ENCODE measurements at places on chromosomes 16 and 17.

- DNase-seq = no peak
Observed at GRCh38 chr16:12214509-12214908, 238.0 kb downstream of the SNX29 start.

DNA sequence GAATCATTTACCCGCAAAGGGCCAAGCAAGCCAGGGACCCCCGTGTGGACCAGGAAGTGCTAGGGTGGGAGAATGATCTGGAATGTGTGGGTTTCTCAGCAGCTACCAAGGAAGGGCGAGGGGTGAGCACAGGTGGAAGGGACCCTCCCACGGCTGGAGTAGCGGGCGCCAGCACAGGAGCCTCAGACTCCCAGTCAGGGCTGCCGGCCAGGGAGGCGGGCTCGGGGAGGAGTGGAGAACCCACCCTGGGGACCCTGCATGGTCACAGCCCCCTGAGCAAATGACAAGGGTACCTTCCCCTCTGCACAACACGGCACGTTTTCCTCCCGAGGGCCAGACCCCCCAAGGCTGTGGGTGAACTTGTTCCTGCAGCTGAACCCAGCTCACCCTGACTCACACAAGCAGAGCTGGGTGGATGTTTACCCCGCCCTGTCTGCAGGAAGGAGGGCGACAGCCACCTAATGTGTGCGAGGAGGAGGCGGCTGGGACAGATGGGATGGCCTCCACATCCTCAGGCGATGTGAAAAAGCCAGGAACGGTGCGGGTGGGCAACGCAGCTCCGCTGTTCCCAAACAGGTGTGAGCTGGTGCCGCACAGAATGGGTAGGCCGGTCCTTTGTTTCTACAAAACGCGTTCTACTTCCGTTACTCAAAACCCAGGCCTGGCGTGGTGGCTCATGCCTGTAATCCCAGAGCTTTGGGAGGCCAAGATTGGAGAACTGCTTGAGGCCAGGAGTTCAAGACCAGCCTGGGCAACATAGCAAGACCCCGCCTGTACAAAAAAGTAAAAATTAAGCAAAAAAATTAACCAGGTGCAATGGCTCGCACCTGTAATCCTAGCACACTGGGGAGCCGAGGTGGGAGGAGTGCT lies 6.2 kb downstream of the ECI1 start:
- DNase-seq = no peak

DNA sequence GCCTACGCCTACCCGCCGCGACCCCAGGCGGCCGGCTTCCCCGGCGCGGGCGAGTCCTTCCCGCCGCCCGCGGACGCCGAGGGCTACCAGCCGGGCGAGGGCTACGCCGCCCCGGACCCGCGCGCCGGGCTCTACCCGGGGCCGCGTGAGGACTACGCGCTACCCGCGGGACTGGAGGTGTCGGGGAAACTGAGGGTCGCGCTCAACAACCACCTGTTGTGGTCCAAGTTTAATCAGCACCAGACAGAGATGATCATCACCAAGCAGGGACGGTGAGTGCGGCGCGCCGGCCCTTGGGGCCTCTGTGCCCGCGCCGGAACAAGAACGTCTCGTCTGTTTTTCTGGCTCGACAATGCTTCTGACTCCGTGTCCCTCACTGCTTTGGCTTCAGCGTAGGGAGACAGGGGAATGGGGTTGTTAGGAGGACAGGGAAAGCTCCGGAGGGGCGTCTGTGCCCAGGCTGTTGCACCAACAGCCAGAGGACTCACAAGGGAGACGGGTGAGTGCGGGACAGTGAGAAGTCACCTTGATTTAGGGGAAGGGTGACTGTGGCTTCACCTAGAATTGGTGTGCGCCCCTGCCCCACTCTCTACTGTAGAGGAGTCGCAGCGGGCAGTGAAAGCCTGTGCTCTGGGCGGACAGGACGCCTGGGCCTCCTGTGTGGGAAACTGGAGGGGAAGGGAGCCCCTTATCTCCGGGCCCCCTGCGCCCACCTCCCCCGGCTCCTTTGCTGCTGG lies 806 bp downstream of the TBX21 start:
- no peak for DNase-seq

- no peak for DNase-seq
Observed at GRCh38 chr17:64491994-64492393, 4.9 kb downstream of the POLG2 start.

DNA sequence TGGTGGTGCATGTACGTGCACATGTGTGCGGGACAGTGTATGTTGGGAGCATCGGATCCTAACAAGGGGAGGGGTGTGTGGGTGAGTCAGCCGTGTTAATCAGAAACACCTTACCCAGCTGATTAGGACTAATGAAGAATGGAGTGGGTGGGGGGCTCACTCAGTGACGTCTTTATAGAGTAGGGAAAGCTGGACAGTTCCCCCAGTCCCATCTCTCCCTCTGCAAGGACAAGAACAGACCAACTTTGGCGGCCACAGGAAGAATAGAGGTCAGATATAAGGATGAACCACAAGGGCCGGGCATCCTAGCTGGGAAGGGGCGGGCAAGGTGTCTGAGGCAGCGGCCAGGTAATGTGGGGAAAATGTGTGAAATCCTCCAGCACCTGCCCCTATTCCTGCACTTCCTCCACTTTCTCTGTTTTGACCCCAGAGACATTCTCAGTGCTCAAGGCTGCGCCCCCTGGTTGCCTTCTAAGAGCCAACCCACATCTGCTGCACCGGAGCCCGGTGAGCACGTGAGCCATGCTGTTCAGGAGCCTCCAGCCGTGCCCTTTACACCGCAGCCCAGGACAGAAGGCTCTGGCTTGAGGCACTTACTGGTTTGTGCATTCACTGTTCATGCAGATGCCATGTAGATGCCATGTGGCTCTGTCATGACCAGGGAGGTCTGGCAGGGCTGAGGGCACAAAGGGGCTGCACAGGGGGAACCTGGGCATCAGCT lies 18.9 kb upstream of the TBX21 start:
- DNase-seq = no peak

DNA sequence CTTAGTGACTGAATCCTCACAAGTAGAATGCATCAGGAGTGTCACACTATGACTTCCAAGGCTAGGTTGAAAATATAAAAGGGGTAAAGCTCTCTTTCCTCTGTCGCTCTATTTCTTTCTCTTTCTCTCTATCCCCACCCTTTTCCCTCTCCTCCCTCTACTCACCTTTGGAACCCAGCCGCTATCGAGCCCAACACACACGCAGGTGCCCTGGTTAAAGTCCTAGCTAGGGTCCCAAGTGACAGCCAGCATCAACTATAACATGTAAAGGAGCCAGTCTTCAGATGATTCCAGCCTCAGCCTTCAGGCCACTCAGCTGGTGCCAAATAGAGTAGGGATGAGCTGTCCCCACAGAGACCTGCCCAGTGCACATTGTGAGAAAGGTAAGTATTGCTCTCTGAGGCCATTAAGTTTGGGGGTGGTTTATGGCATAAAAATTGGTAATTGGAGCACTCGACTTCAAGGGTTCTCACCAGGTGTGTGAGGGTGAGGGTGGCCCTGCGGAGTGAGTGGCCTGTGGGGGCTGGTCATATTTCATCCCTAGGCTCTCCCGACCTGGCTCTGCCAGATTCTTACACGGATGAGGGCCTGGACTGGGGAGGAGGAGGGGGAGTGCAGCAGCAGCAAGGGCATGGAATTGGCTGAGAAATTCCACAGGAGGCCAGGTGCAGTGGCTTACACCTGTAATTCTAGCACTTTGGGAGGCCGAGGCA lies 14.9 kb upstream of the C16orf54 start:
- no peak for DNase-seq

DNA sequence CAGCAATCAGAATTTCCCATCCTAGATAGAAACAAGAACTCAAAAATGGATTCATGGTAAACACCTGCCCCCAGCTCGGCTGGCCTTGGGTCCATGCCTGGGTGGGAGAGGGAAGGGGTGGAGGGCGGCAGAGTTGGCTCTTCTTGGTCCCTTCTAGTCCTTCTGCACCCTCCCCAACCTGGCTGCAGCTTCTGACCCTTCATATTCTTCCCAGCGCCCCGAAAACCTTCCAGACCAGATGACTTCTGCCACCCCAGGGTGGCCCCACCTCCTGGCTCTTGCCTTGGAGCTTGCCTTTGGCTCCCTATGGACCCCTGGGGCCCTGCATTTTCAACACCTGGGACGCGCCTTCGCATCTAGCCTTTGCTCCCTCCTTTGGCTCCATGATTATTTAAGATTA lies 5.4 kb upstream of the GJD3 start:
- no peak for DNase-seq

GRCh38 chr16:29745853-29746345 lies at the start of gene C16orf54:
Gene C16orf54 (minus strand): TSS chr16:29745990. CDS start chr16:29744951, 1,039 bp downstream.
- no peak for DNase-seq

DNA sequence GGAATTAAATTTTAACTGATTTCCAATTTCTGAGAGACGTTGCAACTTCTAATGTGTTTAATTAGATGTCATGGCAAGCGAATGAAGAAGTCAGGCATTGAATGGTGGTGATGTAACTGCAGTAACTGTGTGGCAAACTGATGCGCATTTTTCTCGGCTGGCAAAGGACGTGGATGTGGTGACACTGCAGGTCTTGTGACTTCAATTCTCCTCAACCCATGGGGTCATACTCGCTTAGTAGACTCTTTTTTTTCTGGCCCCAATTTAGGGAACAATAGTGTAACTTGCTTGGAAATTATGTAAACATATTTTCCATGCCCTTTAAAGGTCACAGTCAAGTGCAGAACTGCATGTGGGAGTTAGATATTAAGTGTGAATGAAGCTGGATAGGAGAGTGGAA lies 1.9 kb upstream of the FAM20A start:
- no peak for DNase-seq

DNA sequence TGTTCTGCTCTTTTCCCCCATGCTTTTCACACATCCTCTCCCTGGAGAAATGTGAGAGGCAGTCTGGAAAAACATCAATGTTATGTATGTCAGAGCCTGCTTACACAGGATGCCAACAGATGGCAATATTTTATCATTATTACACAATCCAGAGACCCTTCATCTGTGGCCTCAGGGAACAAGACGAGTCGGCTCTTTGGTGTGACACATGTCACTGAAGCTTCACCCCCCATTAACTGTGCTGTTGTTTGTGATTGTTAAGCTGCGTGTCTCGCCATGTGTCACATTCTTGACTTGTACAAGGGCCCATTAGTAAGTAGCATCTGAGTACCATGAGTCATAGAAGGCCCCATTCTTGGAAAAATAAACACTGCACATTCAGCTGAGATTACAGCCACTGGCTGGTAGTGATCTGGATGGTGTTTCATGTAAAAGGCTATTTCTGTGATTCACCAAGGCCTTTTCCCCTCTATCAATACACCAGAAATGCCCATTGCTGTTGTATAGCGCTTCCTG lies 682.1 kb upstream of the SOX9 start:
- DNase-seq = peak; percentile 93

DNA sequence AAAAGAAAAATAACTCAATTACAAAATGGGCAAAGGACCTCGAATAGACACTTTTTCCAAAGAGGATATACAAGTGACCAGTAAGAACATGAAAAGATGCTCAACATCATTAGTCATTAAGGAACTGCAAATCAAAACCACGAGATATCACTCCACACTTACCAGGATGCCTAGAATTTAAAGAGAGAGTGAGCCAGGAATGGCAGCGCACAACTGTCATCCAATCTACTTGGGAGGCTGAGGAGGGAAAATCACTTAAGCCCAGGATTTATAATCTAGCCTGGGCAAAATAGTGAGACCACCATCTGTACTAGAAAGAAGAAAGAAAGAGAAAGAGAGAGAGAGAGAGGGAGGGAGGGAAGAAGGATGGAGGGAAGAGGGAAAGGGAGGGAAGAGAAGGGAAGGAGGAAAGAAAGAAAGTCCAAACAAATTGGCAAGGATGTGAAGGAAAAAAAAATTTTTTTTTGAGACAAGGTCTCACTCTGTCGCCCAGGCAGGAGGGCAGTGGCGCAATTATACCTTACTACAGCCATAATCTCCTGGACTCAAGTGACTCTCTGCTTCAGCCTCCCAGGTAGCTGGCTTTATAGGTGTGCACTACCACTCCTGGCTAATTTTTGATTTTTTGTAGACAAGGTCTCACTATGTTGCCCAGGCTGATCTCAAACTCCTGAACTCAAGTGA lies 22.6 kb downstream of the TBX2 start:
- no peak for DNase-seq

- no peak for DNase-seq
Observed at GRCh38 chr16:75193730-75194444, 13.1 kb downstream of the CTRB2 start.

DNA sequence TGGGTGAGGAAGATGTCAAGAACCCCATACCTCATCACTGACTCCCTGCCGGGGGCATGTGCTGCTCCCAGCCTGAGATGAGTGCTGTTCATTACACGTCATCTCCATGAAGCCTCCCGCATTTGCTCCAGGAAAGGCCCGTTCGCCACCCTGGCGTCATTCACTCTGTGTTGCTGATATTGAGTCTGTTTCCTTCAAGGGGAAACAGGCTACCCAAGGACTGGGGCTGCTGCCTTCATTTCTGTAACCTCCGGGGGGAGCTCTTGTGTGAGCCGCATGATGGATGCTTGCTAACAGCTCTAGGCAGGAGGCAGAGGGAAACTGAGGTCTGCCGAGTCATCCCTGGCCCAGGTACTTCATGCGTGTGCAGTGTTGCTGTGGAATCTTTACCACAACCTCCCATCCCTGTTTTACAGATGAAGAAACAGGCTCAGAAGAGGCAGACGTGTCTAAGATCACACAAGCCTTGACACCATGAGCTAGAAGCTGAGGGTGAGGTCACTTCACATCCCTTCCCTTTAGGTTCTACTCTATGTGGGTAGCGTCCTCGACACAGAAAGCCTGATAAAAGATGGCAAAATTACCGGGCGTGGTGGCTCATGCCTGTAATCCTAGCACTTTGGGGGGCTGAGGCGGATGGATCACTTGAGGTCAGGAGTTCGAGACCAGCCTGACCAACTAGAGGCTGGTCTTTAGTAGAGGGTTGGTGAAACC lies 3.5 kb upstream of the ARMC5 start:
- no peak for DNase-seq

DNA sequence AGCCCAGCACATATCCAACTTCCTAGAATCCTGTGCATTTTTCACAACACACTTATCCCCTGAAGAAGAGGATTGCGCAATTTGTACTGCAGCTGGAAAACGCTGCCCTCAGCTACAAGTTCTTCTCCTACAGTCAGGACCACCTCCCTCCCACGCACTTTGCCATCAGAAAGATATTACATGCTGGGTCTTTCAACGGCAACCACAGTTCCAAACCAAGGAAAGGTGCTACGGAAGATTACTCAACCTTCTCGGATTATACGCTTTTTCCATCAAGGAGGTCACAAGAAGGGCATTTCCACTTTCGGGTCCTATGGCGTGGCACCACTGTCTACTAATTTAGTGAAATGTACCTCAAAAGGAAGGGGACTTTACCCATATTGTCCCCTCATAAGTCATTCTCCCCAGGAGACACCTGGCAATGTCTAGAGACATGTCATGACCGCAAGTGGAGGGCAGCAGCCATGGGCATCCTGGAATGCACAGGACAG lies 35.2 kb downstream of the USP7 start:
- no peak for DNase-seq

GRCh38 chr16:81731649-81732048 lies 47.4 kb upstream of the PLCG2 start:
- DNase-seq = no peak

GRCh38 chr16:73882033-73882432 lies 414.6 kb upstream of the PSMD7 start:
- no peak for DNase-seq
